ENCODE measurements at places on chromosomes 1 and 21.

DNA sequence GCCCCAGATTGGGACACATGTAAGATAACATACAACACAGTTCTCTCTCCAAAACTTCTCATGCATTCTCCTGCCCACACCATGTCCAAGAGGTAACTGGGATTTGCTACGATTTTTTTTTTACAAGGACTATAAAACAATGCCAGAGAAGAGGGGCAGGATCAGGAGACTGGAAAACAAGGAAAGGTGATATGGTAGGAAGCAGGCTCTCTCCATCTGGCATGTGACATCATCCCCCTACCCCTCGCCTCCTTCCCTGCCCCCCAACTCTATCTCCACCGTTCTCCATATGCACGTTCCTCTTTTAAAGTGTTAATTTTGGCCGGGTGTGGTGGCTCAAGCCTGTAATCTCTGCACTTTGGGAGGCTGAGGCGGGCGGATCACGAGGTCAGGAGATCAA is 20.7 kb downstream of the OLIG2 start:
- DNase-seq: no peak

GRCh38 chr21:37631319-37632117 is 264.9 kb downstream of the DYRK1A start:
- DNase-seq: peak; percentile 2

DNA sequence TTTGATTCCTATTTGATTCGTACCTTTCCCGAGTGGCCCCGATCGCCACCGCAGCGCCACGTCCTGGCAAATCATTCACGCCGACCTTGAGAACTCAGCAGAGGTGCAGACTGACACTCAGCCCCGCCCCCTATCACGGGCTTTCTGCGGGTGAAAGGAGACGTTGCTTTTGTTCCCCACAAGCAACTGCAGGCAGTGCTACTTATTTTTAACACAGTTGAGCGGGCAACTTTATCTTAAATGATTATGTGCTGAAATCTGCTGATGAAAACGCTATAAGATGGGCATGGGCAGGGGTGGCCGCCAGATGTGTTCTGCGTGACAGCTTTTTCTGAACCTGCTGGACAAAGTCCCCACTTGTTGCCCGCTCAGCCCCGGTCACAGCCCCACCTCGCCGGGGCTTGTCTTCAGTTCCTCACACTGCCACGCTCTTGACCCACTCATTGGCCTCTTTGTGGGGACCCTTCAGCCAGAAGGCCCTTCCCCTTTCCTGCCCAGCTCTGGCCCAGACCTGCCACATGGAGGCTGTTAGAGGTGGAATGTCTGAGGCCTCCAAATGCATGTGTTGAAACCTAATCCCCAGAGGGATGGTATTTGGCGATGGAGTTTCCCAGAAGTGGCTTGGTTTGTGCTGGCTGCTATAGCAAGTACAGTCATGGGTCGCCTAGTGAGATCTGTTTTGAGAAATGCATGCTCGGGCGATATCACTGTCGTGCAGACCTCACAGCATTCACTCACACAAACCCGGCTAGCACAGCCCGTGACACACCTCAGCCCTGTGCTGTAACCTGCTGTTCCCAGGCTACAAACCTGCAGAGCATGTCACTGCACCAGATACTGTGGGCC is 15.7 kb upstream of the PDXK start:
- no peak for DNase-seq

DNA sequence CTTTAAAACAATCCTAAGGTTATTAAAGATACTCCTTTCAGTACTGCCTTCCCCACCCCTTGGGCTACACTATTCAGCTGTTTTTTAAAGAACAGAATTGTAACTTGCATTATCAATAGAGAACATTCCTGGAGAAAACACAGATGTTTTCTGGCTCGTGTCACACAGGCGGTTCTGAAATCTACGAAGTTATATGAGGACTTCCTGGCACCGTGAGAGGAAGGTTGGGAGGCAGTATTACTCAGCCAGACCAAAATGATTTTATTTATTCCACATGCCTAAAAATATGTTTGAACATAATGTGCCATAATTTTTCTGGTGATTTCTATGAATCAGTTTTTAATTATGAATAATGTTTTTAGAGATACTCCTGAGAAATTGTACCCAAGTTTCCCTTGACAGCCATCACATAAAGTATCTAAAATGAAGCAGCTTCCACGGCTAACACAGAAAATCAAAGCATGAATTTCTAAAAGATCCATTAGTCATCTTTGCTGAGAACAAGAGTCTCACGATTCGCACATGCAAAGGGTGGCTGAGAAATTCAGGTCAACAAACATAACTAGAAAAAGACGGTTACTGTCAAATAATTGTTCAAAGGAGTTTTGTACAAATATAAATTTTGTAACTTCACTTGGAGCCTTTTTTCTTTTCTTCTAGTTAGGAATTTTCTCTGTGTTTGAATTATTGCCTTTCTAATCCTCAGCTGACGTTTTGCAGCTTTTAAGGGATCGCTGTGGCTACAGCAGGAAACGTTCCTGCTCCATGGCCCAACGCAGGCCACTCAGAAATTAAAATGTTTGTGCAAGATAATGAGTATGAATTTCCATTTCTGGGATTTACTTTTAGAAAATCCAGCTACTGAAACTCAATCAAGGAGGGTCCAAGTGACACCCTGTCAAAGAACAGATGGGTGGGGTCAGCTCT is 8.0 kb upstream of the SIM2 start:
- no peak for DNase-seq

- DNase-seq: no peak
Measured at GRCh38 chr1:222250376-222250775, 297.5 kb downstream of the HHIPL2 start.

- DNase-seq: no peak
Measured at GRCh38 chr1:53944469-53945182, 873 bp downstream of the IFT25 start.

GRCh38 chr1:223007935-223008334 is 135.1 kb downstream of the TLR5 start:
- DNase-seq: no peak

- peak; percentile 57 for DNase-seq
Measured at GRCh38 chr1:24413350-24414163, at the start of gene STPG1. Gene STPG1 (minus strand): TSS chr1:24413782. CDS start chr1:24401388, 12,394 bp downstream.

DNA sequence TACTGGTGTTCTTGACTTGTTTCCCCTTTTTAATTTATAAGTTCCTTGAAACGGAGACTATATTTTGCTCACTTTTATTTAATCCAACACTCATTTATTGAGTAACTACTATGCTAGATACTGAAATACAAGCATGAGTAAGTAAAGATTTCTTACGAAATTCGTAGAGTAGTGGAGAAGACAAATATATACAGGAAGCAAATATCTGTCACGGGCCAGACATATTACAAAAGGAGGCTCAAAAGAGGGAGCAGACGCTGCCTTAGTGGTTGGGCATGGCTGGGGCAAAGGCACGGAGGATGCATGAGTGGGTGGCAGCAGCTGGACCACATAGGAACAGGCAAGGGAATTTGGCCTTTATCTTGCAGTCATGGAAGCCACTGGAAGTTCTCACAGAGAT is 6.8 kb downstream of the NCF2 start:
- no peak for DNase-seq

- no peak for DNase-seq
Measured at GRCh38 chr1:27087371-27088220, 67.3 kb downstream of the SLC9A1 start.

DNA sequence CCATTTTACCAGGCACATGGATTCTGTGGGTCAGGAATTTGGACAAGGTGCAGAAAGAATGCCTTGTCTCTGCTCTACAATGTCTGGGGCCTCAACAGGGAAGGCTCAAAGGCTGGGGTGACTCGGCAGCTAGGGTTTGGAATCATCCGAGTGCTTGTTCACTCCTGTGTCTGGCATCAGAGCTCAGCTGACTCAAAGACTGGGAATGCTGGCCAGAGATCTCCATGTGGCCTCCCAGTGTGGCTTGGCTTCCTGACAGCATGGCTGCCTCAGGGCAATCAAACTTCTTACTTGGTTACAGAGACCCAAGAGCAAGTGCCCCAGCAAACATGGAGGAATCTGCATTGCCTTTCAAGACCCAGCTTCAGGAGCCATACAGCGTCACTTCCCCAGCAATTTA is 110.5 kb downstream of the TOMM20 start:
- DNase-seq: no peak

GRCh38 chr1:246608616-246609376 is 42.5 kb downstream of the CNST start:
- peak; percentile 20 for DNase-seq

DNA sequence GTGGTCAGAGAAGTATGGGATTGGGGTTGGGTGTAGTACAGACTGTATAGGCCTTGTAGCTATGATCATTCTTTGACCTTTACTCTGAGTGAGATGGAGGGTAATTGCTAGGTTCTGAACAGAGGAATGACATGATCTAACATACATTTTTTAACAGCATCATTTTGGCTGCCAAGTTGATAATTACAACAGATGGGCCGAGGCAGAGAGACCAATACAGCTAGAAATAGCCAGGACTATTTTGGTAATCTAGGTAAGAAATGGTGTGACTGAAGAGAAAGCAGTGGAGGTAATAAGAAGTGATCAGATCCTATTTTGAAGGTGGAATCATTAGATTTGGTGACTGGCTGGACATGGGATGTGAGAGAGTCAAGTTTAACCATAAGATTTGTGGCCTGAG is 43.5 kb downstream of the RPAP2 start:
- DNase-seq: no peak

GRCh38 chr1:156347331-156347730 is 9.0 kb downstream of the TSACC start:
- DNase-seq: no peak

GRCh38 chr1:187157115-187157514 is 328.4 kb downstream of the PLA2G4A start:
- no peak for DNase-seq

DNA sequence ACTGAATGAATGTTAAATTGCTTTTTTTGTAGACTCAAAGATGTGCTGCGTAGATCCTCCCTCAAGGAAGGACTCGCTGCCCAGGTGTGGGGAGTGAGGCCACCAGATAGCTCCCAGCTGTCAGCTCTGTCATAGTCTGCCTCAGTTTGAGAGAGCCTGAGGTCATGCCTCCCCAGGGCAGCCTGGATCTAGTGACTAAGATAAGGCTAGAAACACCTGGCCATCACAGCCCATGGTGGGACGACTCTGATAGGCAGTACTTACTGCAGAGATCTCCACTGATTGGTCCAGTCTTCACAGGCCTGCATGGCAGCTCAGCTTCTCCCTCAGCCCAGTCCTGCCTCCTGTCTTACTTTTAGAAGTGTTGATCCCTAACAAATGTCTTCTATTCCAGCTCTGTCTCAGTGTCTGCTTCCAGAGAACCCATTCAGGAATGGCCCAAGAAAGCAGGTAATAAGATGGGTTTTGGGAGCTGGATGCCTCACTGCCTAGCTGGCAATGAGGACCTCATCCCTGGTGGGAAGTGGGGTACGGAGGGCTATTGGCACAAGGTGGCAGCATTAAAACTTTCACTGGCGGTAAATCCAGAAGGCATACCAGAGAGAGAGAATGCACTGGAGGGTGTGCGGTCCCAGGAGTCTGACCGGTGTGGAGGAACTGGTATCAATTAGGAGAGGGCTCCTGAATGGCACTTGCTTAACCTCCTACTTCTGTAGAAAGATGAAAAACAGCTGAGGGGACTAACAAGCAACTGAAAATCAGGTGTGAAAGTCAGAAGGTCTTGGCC is 55.3 kb upstream of the GPR37L1 start:
- no peak for DNase-seq

- no peak for DNase-seq
Measured at GRCh38 chr1:79376106-79376505, 369.6 kb upstream of the ADGRL4 start.

DNA sequence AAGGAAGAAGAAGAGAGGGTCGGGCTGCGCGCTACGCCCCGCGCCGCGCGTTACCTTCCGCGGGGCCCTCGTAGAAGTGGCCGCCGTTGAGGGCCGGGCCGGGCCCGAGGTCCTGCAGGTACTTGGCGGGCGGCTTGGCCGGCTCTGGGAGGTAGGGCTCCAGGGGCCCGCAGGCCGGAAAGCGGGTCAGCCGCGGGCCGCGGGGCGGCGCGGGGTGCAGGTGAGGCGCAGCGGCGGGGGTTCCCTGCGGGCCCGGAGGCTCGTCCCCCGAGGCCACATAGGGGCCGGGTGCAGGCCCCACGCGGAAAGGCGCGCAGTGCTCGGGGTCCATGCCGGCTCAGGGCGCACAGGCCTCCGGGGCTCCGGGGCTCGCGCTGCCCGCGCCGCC is 196 bp downstream of the ALX3 start:
- no peak for DNase-seq

- DNase-seq: no peak
Measured at GRCh38 chr1:193634470-193634869, 448.1 kb upstream of the B3GALT2 start.

DNA sequence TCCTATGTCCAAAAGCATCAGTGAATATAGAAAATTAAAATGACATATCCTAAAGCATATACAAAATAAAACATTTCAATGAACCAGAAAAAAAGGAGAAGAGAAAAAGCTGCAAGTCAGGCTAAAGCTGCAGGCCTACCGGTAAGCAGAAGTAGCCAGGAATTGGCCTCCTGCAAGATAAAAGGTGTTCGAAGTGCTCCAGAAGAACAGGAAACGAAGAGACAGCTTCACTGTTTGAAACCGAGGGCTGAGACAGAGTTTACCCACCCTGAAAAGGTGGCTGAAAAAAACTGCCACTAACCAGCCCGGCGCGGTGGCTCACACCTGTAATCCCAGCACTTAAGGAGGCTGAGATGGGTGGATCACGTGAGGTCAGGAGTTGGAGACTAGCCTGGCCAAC is 37.4 kb downstream of the NSL1 start:
- no peak for DNase-seq

GRCh38 chr1:85262985-85263384 is 3.5 kb upstream of the C1orf52 start:
- no peak for DNase-seq

- no peak for DNase-seq
Measured at GRCh38 chr1:165543532-165544438, at the start of gene LRRC52. Gene LRRC52 (plus strand): TSS chr1:165544000. CDS start chr1:165544297, 297 bp downstream.

Data from activated CD4-positive, alpha-beta T cell treated with anti-CD3 and anti-CD28 coated beads, Interleukin-2, amount 50 U/mL, for 4 hours (primary cell).